ENCODE measurements at places on chromosomes 4 and X. TPM values are rescaled to one million over a fixed set of nuclear protein-coding genes. Genes with fewer than 3 reads are reported as not detected.

- DNase-seq: peak; percentile 31
These were observed 187.7 kb upstream of the NUDT10 start for GRCh38 chrX:51144828-51145442.

DNA sequence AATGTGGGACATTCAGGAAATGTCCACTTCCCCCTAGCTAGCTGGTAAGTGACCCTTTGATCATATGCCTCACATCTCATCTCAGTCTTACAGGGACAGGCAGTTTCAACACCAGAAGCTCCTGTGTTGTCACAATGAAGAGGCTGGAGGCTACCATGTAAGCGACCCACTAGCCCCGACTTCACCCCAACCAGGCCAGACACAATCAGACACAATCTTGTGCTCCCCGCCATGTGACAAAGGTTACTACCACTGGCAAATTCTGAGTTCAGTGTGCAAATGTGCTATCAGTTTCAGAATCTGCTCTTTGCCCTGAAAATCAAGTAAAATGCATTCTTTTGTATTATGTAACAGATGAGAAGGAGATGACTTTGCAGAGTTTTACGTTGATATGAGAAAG is 56.9 kb upstream of the STS start:
- DNase-seq: no peak

Gene NSUN7
- total RNA-seq: 5.9 TPM

DNA sequence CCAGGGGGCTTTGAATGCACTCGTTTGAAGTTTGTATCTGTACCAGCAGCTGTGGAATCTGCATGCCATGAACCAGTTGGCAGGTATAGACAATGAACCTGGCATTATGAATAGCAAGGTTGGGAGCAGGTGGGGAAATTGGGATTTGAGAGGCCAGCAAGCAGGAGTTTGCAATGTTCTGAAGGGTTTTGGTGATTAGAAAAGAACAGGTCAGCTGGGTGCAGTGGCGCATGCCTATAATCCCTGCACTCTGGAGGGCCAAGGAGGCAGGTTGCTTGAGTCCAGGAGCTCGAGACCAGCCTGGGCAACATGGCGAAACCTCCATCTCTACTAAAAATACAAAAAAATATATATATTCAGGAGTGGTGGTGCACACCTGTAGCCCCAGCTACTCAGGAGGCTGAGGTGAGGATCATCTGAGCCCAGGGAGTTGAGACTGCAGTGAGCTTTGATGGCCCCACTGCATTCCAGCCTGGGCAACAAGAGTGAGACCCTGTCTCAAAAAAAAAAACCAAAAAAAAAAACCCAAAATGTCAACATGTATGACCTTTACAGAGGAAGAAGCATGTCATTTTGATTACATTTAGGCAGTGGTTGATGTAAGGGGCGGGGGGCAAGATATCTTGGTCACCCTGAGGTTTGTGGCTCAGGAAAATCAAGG is 63.9 kb downstream of the TSC22D3 start:
- DNase-seq: no peak

DNA sequence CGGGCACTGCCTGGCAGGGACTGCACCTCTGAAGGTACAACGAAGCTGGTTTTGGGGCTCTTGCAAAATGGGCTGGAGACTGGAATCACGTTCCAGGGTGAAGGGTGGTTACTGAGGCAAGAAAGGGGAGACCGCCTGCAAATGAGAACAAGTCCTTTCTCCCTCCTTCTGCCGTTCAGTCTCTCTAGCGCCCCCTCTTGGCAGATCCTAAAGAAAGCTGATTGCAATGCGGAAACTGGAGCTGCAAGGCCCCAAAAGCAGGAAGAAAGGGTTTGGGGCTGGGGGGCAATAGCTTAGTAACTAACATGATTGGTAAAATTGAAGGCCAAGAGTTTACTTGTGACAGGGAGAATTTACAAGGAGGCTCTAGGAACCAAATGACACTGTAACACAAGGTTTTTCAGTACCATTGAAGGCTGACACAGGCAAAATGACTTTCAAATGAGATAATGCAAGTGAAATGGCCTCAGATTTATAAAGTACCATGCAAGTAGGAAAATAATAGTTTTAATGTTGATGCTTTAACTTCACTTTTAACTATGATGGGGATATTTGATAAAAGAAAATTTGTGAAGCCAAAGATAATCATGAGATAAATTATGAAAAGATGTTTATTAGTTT is 222.7 kb upstream of the HAND2 start:
- peak; percentile 32 for DNase-seq
